GM23248 (cell line): ENCODE measurements at places on chromosomes 2 and 18. TPM values are rescaled to one million over a fixed set of nuclear protein-coding genes. Genes with fewer than 3 reads are reported as not detected.

SERPINB10 gene
- not detected in 2 replicates for total RNA-seq

AMER3 gene
- total RNA-seq = not detected in 2 replicates

TMEM169 gene
- under 0.01 TPM in 1 of 2 replicates, not detected in the other for total RNA-seq

SPHKAP gene
- total RNA-seq = 0.13 and 0.32 TPM in 2 replicates

FABP1 gene
- total RNA-seq = not detected in 2 replicates

MARCHF7 gene
- 99.3 and 118 TPM in 2 replicates for total RNA-seq
